Activated naive CD4-positive, alpha-beta T cell treated with anti-CD3 and anti-CD28 coated beads, Interleukin-2, amount 50 U/mL, for 16 hours (primary cell): ENCODE measurements at places on chromosomes 6 and 20.

DNA sequence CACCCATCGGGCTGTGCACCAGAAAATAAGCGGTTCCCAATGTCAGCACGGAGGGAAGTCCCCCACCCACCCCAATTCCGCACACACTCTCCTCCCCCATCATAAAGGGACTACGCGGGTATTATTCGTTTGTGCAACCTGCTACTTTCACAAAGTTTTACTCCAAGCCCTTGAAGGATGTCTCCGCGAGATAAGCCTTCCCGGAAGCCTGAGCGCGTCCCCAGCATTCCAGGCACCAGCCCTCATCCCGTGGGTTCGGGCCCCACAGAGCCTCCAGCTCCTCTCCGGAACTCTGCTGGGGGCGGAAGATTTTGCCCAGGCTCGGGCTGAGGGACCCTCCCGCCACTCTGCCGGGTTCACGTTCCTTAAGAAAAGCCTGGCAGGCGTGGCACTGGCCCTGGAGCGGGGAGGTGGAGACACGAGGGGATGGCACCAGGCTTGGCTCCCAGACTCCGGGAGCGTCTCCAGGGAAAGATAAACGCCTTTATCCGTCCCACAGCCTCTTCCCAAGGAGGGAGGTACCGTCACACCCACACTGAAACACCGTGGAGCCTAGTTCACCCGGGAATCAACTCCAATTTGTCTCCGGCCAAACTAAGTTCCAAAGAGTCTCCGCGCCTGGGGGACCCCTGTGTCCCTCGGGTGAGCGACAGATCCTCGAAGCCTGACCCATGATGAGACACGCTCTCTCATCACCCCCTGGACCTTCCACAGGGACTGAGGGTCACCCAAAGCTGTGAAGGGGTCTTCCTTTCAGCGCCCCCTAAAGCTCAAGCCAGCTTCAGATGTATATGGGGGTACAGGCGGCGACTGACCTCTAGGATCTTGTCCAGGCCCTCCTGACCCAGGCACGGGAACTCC lies 934 bp downstream of the KCNK5 start:
- DNase-seq, result peak; percentile 43

DNA sequence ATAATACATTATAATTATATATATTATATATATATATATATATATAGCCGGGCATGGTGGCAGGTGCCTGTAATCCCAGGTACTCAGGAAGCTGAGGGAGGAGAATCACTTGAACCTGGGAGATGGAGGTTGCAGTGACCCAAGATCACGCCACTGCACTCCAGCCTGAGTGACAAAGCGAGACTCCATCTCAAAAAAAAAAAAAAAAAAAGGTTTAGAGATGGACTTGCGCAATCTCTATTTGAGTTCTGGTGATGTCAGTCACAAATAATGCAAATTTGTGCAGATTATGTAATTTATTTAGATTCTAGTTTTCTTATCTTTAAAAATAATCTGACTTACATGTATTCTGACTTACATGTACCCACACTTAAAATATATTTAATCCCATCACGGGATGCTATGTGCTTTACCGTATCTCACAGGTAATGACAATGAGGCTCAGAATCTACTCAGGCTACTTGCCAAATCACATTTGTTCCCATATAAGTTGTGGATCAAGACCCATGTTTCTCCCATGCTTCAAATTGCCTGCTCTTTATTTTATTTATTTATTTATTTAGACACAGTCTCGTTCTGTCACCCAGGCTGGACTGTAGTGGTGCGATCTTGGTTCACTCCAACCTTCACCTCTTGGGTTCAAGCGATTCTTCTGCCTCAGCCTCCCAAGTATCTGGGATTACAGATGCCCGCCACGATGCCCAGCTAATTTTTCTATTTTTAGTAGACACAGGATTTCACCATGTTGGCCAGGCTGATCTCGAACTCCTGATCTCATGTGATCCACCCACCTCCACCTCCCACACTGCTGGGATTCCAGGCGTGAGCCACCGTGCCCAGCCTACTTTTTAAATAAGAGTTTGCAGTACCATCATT lies 7.6 kb upstream of the UST start:
- DNase-seq, result no peak

- DNase-seq, result no peak
These were observed 6.3 kb downstream of the SDCBP2 start for GRCh38 chr20:1322511-1323245.

- no peak for DNase-seq
These were observed 167.8 kb downstream of the WDR27 start for GRCh38 chr6:169534039-169534421.

DNA sequence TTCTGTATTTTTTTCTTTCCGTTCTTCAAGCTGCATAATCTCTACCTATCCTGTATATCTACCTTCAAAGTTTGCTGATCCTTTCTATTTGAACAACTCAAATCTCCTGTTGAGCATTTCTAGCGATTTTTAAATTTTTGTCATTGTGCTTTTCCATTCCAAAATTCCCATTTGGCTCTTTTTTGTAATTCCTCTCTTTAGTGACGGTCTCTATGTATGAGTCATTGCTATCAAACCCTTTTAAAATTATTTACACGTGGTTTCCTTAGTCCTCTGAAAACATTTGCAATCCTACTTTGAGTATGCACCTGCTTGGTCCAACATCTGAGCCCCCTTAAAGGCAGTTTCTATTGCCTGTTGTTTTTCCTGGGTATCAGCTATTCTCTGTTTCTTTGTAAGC lies 100.5 kb upstream of the FOXC1 start:
- DNase-seq, result no peak

- no peak for DNase-seq
These were observed 5.5 kb downstream of the SIRT5 start for GRCh38 chr6:13579911-13580310.

DNA sequence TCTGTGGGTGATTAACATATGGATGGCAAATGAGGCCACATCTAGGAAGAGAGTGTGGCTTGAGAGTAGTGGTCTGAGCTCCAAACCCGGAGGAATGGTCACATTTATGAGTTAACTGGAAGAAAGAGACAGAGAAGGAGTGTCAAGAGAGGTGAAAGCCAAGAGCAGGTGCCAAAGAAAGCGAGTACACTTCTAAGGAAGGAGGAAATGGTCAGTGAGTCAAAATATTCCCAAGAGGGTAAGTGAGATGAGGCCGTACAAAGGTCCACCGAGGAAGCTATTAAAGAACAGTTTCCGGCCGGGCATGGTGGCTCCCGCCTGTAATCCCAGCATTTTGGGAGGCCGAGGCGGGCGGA lies 104.5 kb upstream of the RNF24 start:
- DNase-seq, result no peak

DNA sequence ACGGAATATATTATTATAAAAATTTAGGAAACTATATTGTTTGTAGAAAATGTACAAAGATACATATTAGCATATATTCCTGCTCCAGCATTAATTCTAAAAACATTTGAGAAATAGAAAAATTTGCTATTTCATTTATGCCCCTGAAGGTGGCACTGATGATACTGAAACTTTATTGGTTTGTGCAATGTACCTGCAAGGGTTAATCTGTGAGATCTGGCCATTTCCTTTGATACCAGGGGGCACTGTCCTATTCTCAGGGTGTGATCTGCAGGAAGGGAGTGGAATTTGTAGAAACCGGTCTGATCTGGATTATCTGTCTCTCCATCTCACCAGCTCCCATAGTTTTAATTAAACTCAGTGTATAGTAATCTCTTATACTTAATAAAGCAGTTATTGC lies 625.1 kb upstream of the IMPG1 start:
- no peak for DNase-seq

DNA sequence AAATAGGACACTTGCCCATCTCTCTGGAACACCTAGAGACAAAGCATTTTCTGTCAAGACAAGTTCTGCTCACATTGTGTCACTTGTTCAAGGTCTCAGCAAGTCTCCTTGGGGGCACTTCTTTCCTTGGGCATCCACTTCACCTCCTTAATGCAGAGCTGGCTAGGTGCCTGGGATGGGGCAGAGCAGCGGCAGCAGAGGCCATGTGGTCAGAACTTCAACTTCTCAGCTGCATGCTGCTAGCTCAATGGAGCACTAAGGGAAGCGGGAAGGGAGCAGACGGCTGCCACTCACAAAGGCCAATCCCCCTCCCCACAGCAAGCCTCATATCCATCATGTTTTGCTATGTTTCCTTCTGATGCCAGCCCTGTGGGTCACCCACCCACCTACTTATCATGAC lies 31.5 kb downstream of the NEDD9 start:
- DNase-seq, result no peak

GRCh38 chr6:57064809-57065208 lies 18.3 kb downstream of the KIAA1586 start:
- DNase-seq, result no peak
